ENCODE measurements at places on chromosomes 4 and X.

GRCh38 chr4:108400309-108400708 is 220.1 kb upstream of the RPL34 start:
- no peak for DNase-seq

- DNase-seq: peak; percentile 3
These were observed 14.7 kb upstream of the DCHS2 start for GRCh38 chr4:154506253-154506652.

DNA sequence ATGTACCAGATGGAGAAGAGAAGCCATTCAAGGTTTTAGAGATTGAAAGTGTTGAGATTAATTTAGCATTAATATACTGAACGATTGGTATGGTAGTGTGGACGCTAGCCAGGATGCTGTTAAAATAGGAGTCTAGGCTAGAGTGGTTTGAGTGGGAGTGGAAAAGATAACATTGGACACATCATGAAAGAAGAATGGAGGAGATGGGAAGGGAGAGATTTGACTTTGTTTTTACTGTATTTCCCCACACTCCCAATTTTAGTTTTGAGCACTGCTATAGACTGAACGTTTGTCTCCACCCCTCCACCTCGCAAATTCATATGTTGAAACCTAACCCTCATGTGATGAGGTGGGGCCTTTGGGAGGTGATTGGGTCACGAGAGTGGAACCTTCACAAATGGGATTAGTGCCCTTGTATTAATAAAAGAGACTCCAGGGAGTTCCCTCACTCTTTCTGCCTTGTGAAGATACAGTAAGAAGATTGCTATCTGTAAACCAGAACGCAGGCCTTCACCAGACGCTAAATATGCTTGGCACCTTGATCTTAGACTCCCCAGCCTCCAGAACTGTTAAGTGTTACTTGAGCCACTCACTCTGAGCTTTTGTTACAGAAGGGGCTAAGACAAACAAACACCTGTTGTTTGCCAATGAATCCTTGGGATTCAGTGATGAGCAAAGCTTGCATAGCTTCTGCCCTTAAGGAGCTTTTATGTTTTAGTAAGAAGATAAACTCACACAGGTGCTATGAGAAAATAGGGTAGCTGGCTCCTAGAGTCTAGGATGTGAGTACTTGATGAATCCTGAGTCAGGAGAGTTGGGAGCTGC is 25.8 kb downstream of the USP9X start:
- peak; percentile 73 for DNase-seq

DNA sequence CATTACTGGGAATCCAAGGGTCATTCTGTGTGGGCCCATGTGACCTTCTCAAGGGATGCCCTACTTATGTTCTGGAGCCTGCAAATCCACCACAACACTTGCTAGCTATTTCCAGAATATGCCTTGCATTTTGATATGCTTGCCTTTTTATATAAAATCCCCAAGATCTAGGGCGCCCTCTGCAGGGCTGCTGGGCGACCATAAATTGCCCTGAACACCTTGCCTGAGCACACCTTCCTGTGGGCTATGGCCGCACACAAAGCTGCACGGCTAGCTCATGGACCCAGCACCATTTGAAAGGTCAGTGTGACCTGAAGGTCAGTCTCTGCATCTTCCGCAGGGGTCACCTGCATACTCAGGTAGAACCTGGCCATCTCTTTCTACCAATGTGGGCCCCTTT is 311.7 kb downstream of the NLGN4X start:
- DNase-seq: peak; percentile 4

DNA sequence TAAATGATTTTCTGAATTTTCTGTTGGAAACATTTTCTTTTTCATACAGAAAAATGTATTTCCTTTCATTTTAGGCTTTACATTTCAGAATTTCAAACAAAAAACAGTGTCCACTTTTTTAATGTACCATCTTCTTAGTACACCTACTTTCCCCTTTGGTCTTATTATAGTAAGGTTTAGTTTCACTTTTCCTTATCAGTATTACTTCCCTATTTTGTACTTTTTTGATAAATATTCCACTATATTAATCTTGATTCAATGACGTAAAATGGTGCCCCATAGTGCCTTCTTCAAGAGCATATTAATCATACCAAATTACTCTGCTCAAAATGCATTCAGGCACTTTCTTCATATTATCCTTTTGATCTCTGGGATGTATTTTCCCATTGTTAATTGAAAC is 52.5 kb downstream of the BANK1 start:
- DNase-seq: no peak

DNA sequence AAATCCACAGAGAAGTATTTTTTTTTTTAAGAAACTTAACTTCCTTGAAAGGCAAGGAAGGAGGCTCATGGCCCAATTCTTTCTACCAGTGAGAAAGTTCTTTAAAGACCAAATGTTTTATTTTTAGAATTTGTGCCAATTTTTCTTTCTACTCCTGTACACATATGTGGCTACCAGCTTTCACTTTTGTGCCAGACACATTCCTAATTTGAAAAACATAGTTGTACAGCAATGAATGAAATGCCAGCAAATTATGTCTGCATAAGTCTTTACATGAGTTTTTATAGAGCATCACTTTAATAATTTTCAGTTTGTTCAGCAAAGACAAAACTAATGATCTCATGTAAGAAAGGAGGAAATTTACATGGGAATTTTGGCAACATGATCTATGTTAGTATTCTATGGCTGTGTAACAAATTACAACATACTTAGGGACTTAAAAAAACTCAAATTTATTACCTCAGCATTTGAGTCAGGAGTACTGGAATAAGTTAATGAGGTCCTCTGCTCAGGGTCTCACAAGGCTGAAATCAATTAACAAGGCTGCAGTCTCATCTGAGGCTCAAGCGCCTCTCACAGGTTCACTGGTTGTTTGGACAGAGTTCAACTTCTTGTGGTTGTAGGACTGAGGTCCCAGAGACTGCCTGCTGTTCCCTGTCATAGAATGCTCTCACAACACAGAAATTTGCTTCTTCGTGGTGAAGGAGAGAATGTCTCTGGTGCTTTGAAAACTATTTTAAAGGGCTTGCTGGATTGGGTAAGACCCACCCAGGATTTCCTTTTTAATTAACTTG is 678.2 kb upstream of the FAM241A start:
- no peak for DNase-seq
